Activated T-helper 17 cell treated with anti-CD3 and anti-CD28 coated beads, Interleukin-2, amount 50 U/mL, for 72 hours (primary cell): ENCODE measurements at places on chromosomes 11 and 22.
A peak's percentile ranks its signal among the peaks of the same experiment; 100 is the strongest.

DNA sequence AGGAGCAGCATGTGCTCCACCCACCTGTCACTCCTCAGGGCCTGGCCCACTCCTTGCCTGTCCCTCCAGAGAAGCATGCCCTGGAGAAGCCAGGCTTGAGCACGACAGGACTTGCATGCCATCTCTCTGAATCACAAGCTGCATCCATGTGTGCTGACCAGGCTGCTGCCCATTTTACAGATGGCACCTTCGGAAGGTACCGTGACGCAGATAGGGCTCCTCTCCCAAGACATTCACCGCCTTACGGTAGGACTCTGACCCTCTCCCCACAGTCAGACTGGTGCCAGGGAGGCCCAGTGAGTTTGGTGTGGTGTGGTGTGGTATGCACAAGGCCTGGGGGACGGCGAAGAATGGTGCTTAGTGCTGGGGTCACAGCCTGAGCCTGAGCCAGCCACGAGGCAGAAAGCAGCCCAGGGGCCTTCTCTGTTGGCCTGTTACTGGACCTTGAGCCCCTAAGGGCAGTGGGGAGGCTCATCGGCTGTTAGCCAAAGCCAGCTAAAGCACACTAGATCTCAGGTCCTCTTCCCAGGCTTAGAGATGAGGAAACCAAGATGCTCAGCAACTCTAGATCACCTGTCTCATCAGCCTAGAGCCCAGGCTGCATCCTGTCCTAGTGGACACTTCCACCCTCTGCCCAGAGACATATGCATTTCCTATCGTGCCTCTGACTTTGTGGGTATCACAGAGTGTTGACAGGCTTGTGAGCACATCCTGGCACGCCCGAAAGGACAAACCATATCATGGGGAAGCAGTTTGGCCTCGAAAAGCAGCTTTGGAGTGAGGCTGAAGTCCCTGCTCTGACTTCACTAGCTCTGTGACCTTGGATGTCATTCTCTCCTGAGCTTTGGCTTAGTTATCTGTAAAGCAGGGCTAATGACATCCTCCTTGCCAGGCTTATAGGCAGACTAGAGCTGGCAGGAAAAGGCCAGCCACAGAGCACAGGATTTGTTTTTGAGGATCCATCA, 17.8 kb downstream of the CYB5R2 start:
- ATAC-seq: no peak

GRCh38 chr11:95968585-95968984, 44.7 kb upstream of the MTMR2 start:
- no peak for ATAC-seq

DNA sequence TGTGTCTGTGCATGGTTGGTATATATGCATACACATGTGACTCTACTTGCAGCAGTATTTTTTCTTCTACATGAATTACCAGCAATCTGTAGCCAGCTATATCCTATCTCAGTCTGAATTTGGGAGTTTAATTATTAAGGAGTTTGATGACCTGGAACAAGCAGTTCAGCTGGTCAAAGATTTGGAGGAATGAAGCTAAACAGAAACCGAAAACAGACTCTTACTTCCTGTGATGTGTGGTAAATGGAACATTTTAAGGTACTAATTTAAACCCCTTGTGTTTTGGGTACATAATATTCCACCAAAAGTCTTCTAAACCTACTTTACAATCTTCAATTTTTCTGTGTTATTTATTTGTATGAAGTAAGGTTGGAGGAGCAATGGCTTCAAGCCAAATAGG, 124.4 kb upstream of the PGR start:
- no peak for ATAC-seq

- ATAC-seq: no peak
Measured at GRCh38 chr11:134414766-134415765, 3.0 kb upstream of the B3GAT1 start.

GRCh38 chr11:130813638-130814037, 102.6 kb downstream of the SNX19 start:
- no peak for ATAC-seq

- no peak for ATAC-seq
Measured at GRCh38 chr11:43947003-43947500, 4.6 kb downstream of the C11orf96 start.

GRCh38 chr11:91066456-91067047, 843.7 kb upstream of the CHORDC1 start:
- ATAC-seq: no peak

DNA sequence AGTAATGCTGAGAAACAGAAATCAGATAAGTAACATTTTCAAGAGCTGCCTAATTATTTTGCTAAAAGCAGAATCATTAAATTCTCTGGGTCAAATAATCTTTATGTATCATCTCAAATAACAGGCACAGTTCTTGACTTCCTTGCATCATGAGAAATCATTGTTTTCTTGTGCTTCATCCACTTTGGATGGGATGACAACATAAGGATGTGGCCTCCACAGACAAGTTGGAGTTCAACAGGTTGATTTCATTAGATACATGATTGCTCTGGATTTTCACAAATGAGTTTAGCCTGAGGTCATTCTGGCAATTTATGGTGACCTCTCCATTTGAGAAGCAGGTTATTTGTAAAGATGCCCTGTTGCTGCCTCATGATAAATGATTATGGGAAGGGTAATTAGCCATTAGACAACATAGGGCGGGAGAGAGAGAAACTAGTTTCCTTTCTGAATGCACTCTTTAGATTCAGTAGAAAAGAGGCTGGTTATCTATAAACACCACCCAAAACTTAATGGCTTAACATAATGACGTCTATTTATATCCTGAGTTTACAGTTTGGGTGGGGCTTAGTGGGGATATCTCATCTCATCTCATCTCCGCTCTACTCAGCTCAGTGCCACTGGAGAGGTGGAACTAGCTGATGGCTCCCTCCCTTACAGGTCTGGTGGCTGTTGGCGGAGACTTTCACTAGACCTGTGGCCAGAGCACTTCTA, 35.0 kb upstream of the ADORA2A start:
- no peak for ATAC-seq

DNA sequence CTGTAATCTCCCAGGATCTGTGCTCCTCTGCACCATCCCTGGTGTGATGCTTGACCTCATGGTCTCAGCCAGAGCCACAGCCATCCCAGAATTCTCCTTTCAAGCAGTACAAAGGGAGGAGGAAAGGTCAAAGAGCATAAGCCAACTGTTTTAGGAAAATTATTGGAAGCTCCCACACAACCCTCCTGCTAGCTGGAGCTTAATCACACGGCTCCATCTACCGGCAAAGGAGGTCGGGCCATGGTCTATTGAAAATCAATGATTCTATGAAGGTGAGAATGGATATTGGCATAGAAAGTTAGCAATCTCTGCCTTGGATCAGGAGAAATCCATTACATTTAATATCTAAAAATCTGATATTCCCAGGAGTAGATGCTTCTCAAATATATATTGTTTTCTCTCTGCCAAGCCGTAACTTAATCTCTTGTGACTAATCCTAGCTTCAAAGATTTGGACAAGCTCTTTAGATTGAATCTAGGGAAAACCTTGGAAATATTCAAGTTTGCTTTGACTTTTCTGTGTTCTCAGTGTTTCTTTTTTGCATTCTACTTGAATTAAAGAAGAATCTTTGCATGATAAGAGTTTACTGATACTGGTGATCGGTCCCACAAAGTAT, 259.6 kb downstream of the NTM start:
- ATAC-seq: no peak

DNA sequence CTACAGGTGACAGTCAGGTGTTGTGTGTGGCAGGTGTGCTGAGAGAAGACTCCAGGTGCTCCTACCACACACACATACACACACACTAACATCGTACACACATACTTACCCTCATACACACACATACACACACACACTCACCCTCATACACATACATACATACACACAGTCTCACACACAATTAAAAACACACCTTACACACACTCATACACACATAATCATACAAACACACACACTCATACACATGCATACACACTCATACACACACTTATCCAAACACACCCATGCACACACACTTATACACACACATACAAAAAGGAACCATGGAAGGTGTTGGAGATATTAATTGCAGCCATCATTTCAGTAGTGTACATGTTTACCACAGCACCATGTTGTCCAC, 4.6 kb downstream of the KRTAP5-3 start:
- ATAC-seq: no peak

DNA sequence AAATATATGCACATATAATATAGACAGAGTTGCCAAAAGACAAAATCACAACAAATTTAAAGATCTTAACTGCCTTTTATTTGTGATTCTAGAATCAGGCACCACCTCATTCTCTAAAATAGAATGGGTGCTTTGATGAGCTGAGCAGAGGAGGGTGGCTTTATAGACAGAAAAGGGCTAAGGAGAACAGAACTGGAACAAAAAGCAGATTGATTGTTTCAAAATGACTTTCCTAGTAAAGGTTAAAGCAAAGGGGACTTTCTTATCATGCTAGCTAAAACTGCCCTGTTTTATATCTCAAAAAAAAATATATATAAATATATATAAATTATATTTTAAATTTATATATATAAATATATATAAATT, 287.6 kb downstream of the FAT3 start:
- no peak for ATAC-seq

DNA sequence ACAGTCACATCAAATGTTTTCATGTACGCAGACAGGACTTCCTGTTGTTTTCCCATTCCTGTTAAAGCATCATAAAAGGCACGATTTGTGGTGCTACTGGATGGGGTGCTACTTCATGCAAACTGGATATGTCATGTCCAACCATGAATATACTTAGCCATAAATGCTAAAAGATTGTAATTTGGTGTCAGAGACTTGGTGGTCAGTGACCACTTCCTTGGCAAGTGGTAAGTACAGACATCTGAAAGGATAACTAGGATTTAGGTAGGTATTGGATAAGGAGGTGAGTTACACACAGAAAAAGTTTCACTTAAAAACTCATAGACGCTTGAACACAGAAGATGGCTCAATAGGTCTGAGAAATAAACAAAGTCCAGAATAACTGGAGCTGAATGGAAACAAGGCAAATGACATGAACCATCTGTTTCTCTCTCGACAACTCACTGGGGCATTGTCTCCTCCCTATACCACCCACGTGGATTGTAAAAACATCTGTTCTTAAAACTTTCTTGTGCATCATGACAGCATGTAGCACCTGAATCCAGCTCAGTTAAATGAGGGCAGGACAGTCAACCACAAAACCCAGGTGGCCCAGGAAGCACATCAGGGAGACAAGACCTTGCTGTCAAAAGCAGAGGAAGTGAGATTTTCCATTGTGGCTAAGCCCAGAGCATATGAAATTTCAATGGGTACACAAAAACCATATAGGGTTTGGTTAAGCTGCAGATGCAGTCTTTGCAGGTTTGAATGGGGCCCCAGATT, 22.1 kb upstream of the IGLL5 start:
- ATAC-seq: peak; percentile 78

DNA sequence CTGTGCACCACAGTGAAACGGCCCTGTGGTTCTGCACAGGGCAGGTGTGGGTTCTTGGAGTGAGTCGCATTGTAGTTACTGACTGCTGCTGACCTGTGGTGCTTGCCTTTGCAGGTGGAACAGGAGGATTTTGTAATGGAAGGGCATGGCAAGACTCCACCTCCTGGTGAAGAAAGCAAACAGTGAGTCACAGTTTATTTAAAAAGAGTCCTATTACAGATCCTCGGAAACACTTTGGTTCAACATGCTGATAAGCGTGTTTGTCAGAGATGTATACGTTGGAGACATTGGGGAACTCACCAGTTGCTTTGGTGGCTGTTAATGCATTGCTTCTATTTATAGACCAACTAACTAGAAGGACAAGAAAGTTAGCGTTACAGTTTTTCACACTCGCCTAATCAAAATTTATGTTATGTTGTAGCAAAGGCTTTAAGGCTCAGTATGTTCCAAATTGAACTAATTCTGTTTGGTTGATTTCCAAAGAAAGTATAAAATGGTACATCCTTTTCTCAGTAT, 21.7 kb upstream of the TNRC6B start:
- peak; percentile 74 for ATAC-seq

- no peak for ATAC-seq
Measured at GRCh38 chr11:45021001-45021400, 70.3 kb upstream of the TP53I11 start.

GRCh38 chr11:18615628-18616392, 16.2 kb downstream of the MISFA start:
- peak; percentile 85 for ATAC-seq

DNA sequence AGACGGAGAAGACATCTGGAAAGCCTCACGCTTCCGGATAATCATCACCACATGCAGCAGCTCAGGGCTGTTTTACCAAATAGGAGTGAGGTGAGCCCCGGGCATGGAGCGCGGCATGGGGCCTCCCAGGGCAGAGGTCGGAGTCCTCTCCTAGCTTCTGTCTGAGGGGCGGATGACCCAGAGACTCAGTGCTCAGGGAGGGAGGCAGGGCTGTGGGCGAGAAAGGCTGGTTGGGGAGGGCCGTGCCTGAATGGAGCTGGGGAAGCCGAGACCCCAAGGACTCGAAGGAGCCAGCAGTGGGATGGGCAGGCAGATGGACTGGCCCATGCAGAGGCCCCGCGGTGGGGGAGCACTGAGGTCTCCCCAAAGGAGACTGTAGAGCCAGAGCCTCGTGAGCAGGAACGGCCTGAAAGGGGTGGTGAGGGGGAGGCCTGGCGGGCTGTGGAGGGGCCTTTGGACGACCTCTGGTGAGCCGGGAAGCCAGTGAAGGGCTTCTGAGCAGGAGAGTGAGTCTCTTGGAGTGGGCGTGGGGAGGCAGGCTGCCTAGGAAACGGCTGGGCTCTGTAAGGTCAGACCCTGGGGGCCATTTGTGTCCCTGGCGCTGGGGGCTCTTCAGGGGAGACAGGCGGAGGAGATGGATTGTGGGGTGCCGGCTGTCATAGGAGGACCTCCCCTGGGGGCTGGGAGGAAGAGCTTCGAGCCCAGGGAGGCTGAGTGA, 24.7 kb upstream of the PANX2 start:
- ATAC-seq: no peak

GRCh38 chr11:130947889-130948288, 31.6 kb upstream of the SNX19 start:
- ATAC-seq: no peak

DNA sequence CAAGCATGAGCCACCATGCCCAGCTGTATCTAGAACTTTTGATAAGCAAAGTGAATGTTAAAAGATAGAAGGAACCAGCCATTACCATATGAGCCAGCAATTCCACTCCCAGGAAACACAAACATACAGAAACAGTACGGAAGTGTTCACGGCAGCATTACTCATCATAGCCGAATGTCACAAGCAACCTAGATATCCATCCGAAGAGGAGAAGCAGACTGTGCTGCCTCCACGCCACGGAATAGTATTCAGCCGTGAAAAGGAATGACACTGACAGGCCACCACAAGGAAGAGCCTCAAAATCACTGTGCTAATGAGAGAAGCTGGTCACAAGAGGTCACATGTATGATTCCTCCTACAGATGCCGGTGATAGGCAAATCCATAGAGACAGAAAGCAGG, 17.6 kb upstream of the MGAT3 start:
- ATAC-seq: peak; percentile 61

DNA sequence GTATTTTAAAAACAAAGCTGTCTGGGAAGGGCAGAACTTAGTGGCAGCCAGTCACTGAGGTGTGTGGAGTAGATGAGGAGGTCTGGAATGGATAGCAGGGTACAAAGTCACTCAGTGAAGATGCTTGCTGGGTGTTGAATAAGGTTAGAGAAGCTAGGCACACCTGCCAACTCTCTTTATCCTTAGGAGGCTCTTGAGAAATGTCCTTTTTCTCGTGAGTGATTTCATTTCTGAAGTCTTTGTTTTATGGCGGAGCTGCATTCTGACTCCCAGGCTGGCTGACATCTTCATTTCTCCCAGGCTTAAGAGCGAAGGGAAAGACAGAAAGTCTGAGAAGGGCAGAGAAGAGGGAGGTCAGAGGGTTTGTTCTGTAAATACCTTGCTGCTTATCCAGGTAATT, 31.0 kb downstream of the CECR2 start:
- no peak for ATAC-seq

GRCh38 chr11:12213883-12214282, 103.5 kb downstream of the MICAL2 start:
- peak; percentile 46 for ATAC-seq
